ENCODE measurements at places on chromosomes 13 and 19.

DNA sequence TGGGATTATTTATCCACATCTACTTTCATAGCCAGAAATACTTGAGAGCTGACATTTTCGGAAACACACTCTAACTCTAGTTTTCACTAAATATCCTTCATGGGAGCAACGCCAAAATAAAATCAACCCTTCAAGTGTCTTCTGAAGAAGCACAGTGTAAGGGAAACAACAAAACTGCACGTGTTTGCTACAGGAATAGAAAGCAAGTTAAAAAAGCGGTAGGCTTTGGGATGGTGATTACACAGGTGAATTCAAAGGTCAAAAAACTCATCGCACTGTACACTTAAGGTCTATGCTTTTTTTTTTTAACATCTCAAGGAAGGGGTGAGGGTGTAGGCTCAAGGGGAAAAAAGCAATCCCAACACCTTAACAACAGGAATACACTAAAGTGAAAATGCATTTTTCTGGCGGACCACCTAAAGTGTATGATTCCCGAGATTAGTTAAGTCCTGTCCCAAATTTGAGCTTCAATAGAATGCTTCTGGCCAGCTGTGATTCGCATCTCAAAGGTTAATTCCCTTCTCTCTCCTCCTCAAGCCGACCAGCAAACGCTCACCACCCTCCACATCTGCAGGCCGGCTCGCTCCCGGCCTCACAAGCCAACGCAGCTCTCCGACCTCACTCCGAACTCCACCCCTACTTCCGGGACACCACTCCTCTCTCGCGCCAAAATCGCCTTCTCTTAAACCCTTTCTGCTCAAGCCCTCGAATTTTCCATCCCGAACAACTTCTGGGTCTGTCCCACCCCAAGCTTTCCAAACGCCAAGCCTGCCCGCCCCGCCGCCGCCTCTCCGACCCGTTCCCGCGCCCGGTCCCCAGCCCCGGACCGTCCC, 1.1 kb downstream of the ARGLU1 start:
- DNase-seq, result no peak

DNA sequence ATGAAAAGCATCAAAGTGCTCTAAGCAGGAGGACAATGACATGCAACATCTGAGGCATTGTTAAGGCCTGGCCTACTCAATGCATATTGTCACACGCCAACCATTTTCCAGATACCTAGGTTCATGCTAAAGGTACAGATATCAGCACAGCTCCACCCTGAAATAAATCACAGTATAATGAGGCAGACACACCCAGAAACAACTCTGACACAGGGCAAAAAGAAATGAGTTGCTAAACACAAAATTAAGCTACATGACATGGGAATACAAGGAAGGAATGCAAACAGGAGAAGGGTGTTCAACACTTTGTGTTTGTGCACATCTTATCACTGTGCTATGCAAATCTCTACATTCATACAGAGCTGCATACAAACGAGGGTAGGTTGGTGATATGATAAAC, 86.5 kb downstream of the EPSTI1 start:
- DNase-seq, result no peak

GRCh38 chr13:91647361-91647990, 249.1 kb downstream of the GPC5 start:
- no peak for DNase-seq

GRCh38 chr19:11580116-11580515, 2.7 kb upstream of the ACP5 start:
- no peak for DNase-seq

GRCh38 chr13:94607939-94608338, 6.3 kb downstream of the GPR180 start:
- DNase-seq, result no peak

DNA sequence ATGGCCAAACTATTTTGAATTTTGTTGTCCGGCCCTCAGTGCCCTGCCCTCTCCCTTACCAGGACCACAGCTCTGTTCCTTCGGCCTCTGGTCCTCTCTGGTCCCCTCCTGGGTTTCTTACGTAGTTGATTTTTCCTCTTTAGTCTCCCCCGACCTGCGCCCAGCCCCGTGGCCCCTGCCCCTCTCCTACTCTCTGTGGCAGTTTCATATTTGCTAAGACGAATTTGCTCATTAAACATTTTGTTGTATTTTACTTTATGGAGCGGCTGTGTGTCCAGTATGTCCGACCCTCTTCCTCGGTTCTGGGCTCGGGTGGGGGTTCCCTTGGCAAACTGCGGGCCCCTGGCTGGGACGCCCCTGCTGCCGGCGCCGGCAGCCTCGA, 576 bp upstream of the EPN1 start:
- no peak for DNase-seq

DNA sequence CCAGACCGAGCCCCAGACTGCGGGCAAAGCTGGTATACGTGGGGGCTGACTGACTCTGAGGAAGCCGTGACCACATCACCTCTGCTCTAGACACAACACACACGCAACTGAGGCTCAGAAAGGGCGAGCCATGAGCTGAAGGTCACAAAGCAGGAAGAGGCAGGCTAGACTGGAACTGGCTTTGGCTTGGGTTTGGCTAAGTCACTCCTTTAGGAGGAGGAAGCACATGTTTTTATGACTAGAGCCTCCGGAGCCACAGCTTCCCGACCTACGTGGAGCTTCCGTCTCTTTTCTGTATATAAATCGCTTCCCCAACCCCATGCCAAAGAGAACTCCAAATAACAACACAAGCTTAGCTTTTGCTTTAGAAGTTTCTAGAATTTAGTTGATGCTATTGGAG, 48.0 kb downstream of the RFX2 start:
- DNase-seq, result no peak

DNA sequence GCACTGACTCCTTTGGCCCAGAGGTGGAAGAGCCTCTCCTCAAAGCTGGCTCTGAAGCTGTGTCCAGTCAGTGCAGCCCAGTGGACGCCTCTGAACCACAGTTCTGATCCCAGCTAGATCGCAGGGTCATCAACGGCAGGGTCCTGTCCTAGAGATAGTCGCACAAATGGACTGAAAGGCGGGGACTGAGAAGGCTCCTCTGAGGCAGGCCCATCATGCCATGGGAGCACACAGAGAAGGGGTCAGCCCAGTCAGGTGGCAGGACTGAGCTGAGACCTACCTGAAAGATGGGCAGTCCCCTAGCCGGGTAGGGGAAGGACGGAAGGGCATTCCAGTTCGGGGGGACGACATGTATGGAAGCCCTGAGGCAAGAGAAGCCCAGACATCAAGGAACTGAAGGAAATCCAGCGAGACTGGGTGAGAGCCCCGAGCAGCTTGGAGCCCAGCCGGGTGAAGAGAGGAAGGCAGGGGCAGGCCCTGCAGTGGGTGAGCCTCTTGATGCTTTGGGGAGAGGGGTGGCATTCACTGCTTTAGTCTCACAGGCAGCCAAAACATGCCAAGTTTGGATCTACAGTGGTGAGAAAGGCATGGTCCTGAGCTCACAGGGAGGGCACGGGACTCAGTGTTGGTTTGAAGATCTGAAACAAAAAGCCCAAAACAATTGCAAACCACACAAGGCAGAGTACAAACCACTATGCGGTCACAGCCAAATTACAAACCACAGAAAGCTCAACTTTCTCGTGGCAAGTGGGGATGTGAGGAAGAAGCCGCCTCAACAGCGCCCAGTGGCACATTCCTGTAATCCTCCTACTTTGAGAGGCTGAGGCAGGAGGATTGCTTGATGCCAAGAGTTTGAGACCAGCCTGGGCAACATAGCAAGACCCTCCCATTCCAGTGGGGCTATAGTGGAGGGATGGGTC, 10.0 kb downstream of the CALM3 start:
- DNase-seq, result no peak

DNA sequence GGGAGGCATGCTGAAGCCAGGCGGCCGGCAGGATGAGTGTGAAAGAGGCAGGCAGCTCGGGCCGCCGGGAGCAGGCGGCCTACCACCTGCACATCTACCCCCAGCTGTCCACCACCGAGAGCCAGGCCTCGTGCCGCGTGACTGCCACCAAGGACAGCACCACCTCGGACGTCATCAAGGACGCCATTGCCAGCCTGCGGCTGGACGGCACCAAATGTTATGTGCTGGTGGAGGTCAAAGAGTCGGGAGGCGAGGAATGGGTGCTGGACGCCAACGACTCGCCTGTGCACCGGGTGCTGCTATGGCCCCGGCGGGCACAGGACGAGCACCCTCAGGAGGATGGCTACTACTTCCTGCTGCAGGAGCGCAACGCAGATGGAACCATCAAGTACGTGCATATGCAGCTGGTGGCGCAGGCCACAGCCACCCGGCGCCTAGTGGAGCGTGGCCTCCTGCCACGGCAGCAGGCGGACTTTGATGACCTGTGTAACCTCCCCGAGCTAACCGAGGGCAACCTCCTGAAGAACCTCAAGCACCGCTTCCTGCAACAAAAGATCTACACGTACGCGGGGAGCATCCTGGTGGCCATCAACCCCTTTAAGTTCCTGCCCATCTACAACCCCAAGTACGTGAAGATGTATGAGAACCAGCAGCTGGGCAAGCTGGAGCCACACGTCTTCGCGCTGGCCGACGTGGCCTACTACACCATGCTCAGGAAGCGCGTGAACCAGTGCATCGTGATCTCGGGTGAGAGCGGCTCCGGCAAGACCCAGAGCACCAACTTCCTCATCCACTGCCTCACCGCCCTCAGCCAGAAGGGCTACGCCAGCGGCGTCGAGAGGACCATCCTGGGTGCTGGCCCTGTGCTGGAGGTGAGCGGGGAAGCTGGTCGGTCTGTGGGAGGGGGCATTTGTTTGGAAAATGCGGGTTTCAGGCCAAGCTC, 26.4 kb downstream of the MYO9B start:
- no peak for DNase-seq

DNA sequence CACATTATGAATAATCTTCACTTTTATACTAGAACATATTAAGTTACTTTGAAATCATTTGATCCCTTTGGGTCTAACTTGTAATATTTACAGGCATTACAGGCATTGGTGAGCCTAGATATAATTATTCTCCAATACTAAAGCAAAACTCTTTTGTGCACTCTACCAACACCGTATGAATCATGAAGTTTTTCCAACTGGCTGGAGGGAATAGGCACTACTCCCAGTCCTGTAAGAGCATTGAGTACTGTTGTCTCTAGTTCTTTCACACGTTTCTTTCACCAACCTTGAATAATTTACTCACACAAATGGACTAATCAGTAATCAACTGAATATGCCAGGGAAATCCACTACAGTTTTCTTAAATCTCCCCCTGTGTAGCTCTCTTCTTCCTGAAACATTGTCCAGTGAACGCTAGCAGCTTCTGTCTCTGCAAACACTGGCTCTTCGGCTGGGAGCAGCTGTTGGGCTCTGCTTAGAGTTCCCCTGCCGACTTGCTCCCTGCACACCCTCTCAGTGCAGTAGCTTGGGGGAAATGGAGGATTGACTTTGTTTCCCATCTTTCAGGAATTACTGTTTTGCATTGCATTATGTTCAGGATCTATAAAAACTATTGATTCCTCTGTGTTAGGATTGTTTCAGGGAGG, 476.7 kb downstream of the RFC3 start:
- no peak for DNase-seq

DNA sequence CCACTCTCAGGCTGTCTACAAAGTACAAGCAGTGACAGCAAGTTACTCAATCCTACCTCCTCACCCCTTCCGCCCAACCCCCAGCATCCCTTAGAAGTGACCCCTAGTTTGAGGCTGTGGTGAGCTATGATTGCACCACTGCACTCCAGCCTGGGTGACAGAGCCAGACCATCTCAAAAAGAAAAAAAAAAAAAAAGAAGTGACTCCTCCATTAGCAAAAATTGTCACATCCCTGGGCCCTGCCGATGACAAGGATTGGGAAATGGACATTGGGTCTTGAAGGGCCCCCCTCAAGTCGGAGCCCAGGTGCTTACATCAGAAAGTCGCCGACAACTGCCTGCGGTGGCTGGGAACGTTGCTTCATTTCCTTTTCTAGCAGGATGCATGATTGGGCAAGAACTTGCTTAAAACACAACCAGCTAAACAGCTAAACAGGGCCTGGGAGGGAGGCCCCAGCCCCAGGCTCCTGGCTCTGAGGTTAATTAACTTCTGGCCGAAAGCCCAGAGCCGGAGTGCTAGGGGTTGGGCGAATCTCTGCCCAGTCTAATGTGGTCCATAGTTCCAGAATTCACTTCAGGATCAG, 15.3 kb downstream of the RAB3D start:
- DNase-seq, result peak; percentile 76

GRCh38 chr13:73466561-73466960, 407.8 kb downstream of the KLF5 start:
- no peak for DNase-seq

GRCh38 chr13:110869231-110869804, 45.6 kb downstream of the ANKRD10 start:
- DNase-seq, result no peak

- no peak for DNase-seq
Observed at GRCh38 chr13:31320946-31321345, 121.2 kb downstream of the B3GLCT start.

- peak; percentile 61 for DNase-seq
Observed at GRCh38 chr13:69980799-69981198, 126.8 kb upstream of the ATXN8OS start.

GRCh38 chr19:1435378-1435989, 2.7 kb upstream of the RPS15 start:
- no peak for DNase-seq

GRCh38 chr13:110706570-110707372, 855 bp upstream of the CARS2 start:
- DNase-seq, result no peak

- DNase-seq, result no peak
Observed at GRCh38 chr13:108897955-108898354, 268.5 kb downstream of the MYO16 start.
